ENCODE measurements at places on chromosomes 7 and 10. TPM values are rescaled to one million over a fixed set of nuclear protein-coding genes. Genes with fewer than 3 reads are reported as not detected.

Gene ELMO1
- 0.73 TPM for total RNA-seq

Gene IL2RA
- total RNA-seq: not detected

Gene AKR1E2
- total RNA-seq: 17.0 TPM

Gene ADCYAP1R1
- total RNA-seq: not detected

Gene ZNF438
- 5.3 TPM for total RNA-seq

Gene SFXN4
- 9.3 TPM for total RNA-seq

Gene NANOS1
- total RNA-seq: 1.5 TPM

Gene WASHC2C
- 62.4 TPM for total RNA-seq

Gene LRRD1
- not detected for total RNA-seq

Gene SNCG
- 8.8 TPM for total RNA-seq

Gene KLF6
- total RNA-seq: 74.2 TPM

Gene NAT16
- not detected for total RNA-seq

Gene CUZD1
- total RNA-seq: 0.58 TPM

Gene MLXIPL
- not detected for total RNA-seq

Gene DBF4
- total RNA-seq: 36.5 TPM

Gene PRR15
- not detected for total RNA-seq

Gene INMT
- 20.8 TPM for total RNA-seq

Gene OR2A7
- 0.33 TPM for total RNA-seq

Gene MDFIC
- total RNA-seq: 57.7 TPM

Data from smooth muscle cell of trachea (primary cell).